Aorta (tissue), 5 donors: ENCODE measurements at places on chromosomes 16 and 17.

GRCh38 chr17:74211912-74212208 is 1.5 kb upstream of the TTYH2 start:
- DNase-seq = no peak

- DNase-seq = peak; percentile 79
These were observed 47.7 kb downstream of the CCDC42 start for GRCh38 chr17:8696906-8697305.

DNA sequence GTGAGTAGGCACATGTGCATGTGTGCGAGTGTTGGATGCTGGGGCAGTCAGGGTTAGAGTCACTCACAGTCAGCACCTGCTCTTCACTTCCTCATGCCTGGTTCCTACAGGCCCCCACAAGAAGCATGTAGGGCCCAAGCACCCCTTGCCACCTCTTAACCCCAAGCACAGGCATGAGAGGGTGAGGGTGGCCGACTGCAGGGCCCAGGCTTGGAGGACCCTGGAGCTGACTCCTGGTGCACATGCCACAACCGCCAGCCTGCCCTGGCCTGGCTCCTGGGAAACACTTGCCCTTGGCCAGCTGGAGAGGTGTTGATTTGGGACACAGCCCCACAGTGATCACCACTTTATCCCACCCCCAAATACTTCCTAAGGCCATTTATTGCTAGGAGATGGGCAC is 16.9 kb upstream of the CDRT15L2 start:
- DNase-seq = no peak

GRCh38 chr17:6669479-6670212 is 18.1 kb downstream of the C17orf100 start:
- DNase-seq = no peak

DNA sequence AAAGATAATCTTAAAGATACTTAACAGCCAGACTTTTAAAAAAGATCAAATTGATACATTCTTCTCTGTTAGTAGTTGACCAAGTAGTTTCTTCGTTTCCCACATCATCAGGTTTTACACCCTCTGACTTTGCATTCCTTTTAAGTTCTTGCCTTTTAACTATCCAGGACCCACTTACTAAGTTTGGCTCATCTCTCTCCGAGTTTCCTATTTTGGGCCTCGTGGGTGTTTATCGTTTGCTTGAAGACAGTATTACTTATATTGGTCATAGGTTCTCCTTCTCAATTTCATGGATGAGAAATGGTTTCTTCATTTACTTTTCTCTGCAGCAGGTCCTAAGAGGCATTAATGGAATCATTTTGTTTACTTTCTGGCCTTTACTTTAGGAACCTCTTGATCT is 43.2 kb downstream of the RPA1 start:
- DNase-seq = no peak

DNA sequence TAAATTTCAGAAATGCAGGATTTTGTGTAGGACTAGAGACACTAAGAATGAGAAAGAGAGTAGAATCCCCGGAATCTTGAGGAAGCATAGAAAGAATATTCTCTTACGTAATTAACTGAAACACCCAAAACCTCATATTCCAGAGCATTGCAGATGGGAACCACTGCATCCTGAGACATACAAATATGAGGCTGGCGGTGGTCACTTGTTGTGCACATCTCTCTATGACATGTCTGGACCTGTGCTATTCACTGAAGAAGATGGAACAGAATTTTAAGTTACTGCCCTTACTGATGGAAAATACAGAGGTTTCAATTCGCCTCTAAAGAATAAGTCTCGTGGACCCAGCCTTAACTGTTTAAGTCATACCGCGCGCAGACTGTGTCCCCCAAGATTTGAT is 806 bp downstream of the RAD51C start:
- no peak for DNase-seq

- DNase-seq = no peak
These were observed 4.5 kb downstream of the CD79B start for GRCh38 chr17:63927464-63928171.

- no peak for DNase-seq
These were observed 2.0 kb downstream of the CD300LB start for GRCh38 chr17:74529243-74529642.

DNA sequence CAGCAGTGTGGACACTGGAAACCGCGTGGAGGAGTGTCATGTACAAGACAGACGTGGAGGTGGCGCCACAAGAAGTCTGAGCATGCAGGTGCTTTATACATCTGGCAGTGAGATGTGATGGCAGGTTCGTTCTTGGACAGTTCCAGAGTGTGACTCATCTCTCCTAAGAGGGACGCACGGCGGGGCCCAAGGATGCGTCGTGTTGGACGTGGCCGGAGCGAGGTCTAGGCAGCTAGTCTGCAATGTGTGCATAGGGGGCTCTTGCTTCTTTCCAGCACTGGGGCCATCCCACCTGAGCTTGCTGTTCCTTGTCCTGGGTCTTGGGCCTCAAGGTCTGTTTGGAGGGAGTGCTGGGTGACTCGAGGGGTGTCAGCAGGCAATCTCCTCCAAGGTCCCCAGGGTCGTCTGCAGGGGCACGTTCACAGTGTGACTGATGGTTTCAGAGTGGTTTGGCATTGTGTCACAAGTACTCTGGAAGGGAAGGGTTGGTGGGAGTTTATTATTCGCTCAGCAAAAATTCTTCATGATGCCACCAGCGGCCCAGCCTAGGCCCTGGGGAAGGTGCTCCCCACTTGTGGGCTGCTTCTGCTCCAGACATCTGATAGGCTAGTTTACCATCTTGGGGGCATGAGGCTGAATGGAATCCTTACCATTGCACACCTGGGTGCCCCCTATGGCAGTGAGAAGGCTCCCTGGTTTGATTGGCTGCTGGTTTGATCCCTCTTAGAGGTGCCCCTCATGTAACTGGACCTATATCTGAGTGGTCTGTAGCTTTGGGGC is 22.1 kb downstream of the SPACA3 start:
- no peak for DNase-seq

- DNase-seq = peak; percentile 85
These were observed 100.9 kb downstream of the PARN start for GRCh38 chr16:14529010-14529669.

GRCh38 chr17:72759301-72759700 is 333.2 kb downstream of the SLC39A11 start:
- no peak for DNase-seq

GRCh38 chr17:40415390-40415789 is 2.3 kb downstream of the TOP2A start:
- DNase-seq = no peak

GRCh38 chr17:17535957-17536356 is 39.8 kb upstream of the RASD1 start:
- DNase-seq = peak; percentile 82
